ENCODE measurements at places on chromosomes 16 and 17. TPM values are rescaled to one million over a fixed set of nuclear protein-coding genes. Genes with fewer than 3 reads are reported as not detected.

The TP53TG3B gene
- total RNA-seq: not detected

The PMFBP1 gene
- total RNA-seq: 0.41 TPM

The KRT24 gene
- total RNA-seq: not detected

The RAMP2 gene
- 15.9 TPM for total RNA-seq

The FSCN2 gene
- total RNA-seq: 4.9 TPM

The COQ7 gene
- 50.1 TPM for total RNA-seq

The KRT28 gene
- not detected for total RNA-seq

The ITGAL gene
- 0.82 TPM for total RNA-seq

The SCGB1C2 gene
- not detected for total RNA-seq

The VAT1L gene
- 22.0 TPM for total RNA-seq

The PDIA2 gene
- total RNA-seq: 11.4 TPM

The SOX15 gene
- total RNA-seq: 1.2 TPM

The SDK2 gene
- 6.9 TPM for total RNA-seq

The SMTNL2 gene
- 4.1 TPM for total RNA-seq

The SHISA6 gene
- 2.4 TPM for total RNA-seq

The ZKSCAN2 gene
- total RNA-seq: 13.9 TPM

The ABCA8 gene
- total RNA-seq: 4.5 TPM

The MMP28 gene
- 9.4 TPM for total RNA-seq

The CDH15 gene
- 0.41 TPM for total RNA-seq

The ZFP1 gene
- total RNA-seq: 66.9 TPM

The ABCC6 gene
- 0.41 TPM for total RNA-seq

Measured in frontal cortex (tissue), 4 donors.